ENCODE measurements at places on chromosomes 7 and 10.

- no peak for DNase-seq
These were observed 162.6 kb downstream of the FAM107B start for GRCh38 chr10:14611968-14612693.

DNA sequence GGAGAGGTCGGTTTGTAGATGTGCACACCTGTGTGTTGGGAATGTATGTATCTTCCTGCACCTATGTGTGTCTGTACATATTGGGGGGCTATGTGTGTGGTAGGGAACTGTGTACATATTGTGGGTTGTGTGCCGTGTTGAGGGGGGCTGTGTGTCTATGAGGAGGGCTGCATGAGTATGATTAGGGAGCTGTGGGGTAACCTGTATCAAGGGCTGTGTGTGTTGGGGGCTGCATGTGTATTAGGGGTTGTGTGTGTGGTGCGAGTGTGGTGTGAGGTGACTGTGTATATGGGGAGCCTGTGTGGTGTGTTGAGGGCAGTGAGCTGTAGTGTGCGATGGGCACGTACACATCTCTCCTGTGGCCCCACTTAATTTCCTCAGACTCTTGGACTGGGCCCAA is 22.2 kb upstream of the PAX2 start:
- no peak for DNase-seq

GRCh38 chr10:70651661-70652060 is 20.6 kb upstream of the ADAMTS14 start:
- DNase-seq, result peak; percentile 20

GRCh38 chr10:8315619-8316021 is 261.1 kb downstream of the GATA3 start:
- no peak for DNase-seq

- no peak for DNase-seq
These were observed 54.3 kb upstream of the PDGFA start for GRCh38 chr7:573933-574381.

GRCh38 chr7:68121056-68121455 is 1124.4 kb downstream of the TYW1 start:
- no peak for DNase-seq

DNA sequence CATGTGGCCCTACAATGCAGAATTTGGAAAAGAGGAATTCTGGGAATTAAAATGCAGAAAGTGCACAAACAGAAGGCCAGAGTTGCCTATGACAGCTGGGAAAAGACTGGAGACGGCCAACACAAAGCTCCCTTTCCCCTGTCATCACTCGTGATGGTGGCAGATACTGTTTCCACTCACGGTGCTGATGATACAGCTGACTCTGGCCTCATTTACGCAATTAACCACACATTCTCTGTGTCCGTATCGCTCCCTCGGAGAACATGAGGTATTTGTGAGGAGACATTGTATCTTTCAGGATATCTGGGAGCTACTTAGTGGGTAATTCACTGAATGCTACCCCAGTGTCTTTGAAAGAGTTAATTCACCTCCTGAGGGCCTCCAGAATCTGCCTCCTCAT is 172.8 kb downstream of the TAX1BP1 start:
- no peak for DNase-seq

GRCh38 chr7:31326416-31326815 is 14.1 kb downstream of the NEUROD6 start:
- no peak for DNase-seq

DNA sequence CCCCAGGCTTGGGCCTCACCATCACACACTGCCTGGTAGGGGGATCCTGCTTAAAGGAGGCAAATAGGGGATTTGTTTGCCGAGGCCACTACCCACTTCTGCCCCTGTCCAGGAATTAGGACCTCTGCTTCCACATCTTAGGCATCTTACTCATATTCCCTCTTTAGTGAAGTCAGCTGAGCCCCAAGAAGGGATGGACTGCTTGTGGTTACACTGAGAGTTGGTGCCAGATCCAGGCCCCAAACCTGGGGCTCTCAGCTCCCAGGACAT is 1.6 kb upstream of the GPRIN2 start:
- DNase-seq, result no peak

- no peak for DNase-seq
These were observed 18.6 kb downstream of the RABGEF1 start for GRCh38 chr7:66758950-66759628.
